ENCODE measurements at places on chromosomes 12 and 14.

DNA sequence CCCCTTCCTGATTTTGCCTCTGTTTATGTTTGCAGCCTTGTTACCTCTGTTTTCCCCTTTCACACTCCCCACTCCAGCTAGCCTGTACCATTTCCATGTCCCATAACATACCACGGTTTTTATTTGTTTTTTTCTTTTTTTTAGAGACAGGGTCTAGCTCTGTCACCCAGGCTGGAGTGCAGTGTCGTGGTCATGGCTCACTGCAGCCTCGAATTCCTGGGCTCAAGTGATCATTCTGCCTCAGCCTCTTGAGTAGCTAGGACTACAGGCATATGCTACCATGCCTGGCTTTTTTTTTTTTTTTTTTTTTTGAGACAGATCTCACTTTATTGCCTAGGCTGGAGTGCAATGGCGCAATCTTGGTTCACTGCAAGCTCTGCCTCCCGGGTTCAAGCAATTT lies 18.4 kb upstream of the SAMD4A start:
- H3K4me3 ChIP-seq, result no peak overlapping the region
- DNase-seq, result no peak
- H3K36me3 ChIP-seq, result no peaks in the 10 kb centered on the region
- H3K27ac ChIP-seq, result no peak overlapping the region

GRCh38 chr12:46546634-46547273 lies 174.2 kb upstream of the SLC38A2 start:
- no peaks in the 10 kb centered on the region for H3K27me3 ChIP-seq
- H3K36me3 ChIP-seq, result no peaks in the 10 kb centered on the region
- H3K4me3 ChIP-seq, result no peak overlapping the region
- no peak overlapping the region for H3K27ac ChIP-seq
- DNase-seq, result no peak
- H3K4me1 ChIP-seq, result no peaks in the 10 kb centered on the region

DNA sequence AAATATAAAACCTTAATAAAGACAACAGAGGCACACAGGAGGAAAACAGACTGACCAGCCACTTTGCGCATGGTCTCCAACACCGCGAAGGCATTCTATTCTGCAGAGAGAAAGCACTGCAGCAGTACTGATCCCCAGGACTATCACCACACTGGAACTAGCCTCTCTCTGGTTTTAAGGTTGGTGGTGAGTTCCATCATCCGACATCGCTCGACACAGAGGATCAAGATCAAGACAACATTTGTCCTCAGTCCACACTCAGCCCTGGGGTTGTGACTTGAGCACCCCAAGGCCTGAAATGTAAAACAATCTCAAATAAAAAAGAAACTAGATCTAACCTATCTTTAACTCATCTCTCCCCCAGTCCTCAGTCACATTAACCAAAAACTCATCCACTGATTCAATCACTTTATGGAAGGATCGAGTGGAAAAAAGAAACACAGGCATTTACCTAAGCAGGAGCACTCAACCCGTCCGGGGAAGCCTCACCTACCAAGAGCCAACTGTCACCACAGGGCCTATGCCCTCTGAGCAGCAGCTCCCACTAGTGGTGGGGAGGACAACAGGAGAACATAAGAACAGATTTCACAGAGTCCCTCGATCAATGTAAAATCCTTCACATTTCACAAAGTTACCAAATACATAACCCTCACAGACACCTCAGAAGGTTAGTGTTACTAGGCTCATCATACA lies 17.7 kb downstream of the STXBP6 start:
- H3K4me1 ChIP-seq, result no peaks in the 10 kb centered on the region
- H3K27me3 ChIP-seq, result no peaks in the 10 kb centered on the region
- H3K27ac ChIP-seq, result no peak overlapping the region
- no peaks in the 10 kb centered on the region for H3K36me3 ChIP-seq

DNA sequence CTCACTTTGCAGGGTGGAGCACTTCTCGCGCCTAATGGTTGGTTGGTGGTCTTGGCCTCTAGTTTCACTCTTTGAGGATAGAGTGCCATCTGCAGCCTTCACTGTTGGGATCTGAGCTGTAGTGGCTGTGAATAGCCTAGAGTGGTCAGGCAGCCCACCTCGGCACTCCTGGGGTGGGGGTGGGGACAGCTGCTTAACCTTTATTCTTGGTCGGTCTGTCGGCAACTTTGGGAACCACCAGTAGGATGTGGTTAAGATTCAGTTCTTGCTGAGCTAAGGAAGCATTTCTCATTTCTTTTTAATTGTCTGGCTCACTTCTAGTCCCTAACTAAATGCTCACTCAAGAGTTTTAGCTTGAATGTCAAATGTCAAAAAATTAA lies 21.1 kb downstream of the TMBIM6 start:
- no peak overlapping the region for H3K27ac ChIP-seq
- H3K4me3 ChIP-seq, result no peak overlapping the region
- peaks cover 34% of the 10 kb centered on the region for H3K36me3 ChIP-seq
- no peaks in the 10 kb centered on the region for H3K4me1 ChIP-seq
- no peaks in the 10 kb centered on the region for H3K27me3 ChIP-seq

GRCh38 chr14:88228522-88229236 lies 94.4 kb downstream of the KCNK10 start:
- no peak overlapping the region for H3K27ac ChIP-seq
- DNase-seq, result no peak
- no peaks in the 10 kb centered on the region for H3K36me3 ChIP-seq
- H3K27me3 ChIP-seq, result no peaks in the 10 kb centered on the region
- H3K4me1 ChIP-seq, result no peaks in the 10 kb centered on the region

DNA sequence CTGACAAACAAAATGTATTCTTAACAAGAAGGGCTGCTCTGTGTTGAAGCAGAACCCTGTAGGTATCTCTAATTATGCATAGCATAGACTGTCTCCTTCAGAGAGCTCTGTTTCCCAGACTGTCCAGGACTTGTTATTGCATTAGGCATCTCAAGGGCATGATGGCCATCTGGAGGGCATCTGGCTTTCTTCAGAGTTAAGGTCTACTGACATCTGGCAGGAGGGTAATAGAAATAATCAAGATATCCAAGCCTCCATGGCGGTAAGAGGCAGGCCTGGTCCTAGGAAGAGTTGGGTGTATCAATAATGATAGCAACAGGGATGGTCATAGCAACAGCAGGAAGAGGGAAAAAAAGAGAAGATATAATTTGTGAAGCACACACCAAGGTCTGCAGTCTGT lies 161.2 kb downstream of the TTC8 start:
- no peak overlapping the region for H3K4me3 ChIP-seq
- H3K27me3 ChIP-seq, result no peaks in the 10 kb centered on the region
- no peaks in the 10 kb centered on the region for H3K4me1 ChIP-seq
- H3K36me3 ChIP-seq, result no peaks in the 10 kb centered on the region
- no peak overlapping the region for H3K27ac ChIP-seq

- no peaks in the 10 kb centered on the region for H3K36me3 ChIP-seq
- no peaks in the 10 kb centered on the region for H3K4me1 ChIP-seq
- no peaks in the 10 kb centered on the region for H3K27me3 ChIP-seq
- no peak for DNase-seq
These were observed 600.8 kb upstream of the SEL1L start for GRCh38 chr14:82134411-82134810.

DNA sequence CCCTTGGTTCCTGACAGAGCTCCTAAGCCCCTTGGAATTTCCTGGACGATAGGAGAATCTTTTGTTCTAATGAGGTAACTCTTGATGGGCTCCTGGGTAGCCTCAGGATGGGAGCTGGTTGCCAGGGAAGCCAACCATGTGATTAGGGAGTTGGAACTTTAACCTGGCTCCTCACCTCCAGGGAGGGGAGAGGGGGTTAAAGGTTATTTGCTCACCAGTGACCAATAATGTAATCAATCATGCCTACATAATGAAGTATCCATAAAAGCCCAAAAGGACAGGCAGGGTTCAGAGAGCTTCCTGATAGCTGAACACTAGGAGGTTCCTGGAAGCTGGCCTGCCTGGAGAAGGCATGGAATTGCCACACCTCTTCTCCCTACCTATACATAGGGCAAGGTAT lies 6.2 kb upstream of the CNOT2 start:
- no peaks in the 10 kb centered on the region for H3K36me3 ChIP-seq
- H3K27me3 ChIP-seq, result no peaks in the 10 kb centered on the region
- DNase-seq, result peak; percentile 74
- peak overlapping the region; percentile 36 for H3K27ac ChIP-seq

DNA sequence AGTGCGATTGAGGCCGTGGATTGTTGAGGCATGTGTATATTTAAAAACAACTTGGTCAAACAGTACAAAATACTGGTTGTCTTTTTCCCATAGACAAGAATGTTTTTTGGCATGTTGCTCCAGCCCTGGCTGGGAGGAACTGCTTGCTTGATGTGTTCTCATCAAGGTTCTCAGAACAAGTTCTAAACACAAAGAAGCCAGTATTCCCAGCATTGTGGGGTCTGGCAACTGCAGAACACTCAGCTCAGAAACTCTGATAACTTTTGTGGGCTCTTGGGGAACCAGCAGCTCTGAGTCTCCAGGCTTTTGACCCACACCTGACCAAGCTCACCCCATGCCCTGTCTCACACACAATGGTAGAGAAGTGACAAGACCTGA lies 27.1 kb upstream of the DICER1 start:
- no peak overlapping the region for H3K4me3 ChIP-seq
- no peak overlapping the region for H3K27ac ChIP-seq
- H3K27me3 ChIP-seq, result no peaks in the 10 kb centered on the region
- no peak for DNase-seq
- H3K4me1 ChIP-seq, result no peaks in the 10 kb centered on the region
- H3K36me3 ChIP-seq, result no peaks in the 10 kb centered on the region

DNA sequence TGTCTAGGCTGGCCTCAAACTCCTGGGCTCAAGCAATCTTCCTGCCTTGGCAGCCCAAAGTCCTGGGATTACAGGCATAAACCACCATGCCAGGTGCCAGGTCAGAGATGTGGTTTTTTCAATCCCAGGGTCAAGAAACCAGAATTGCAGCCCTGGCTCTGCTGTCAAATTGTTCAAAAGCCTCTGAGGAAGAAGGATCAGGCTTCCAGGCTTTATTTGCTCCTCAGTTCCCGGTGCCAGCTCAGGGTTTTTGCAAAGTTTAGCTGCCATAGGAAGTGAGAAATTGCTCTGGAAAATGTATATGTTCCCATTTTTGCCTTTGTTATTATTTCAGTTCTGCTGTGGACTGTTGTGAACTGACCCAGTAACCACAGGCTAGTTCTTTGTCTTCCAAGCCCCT lies 28.7 kb downstream of the WNT5B start:
- no peak overlapping the region for H3K4me3 ChIP-seq
- H3K27me3 ChIP-seq, result no peaks in the 10 kb centered on the region
- H3K27ac ChIP-seq, result no peak overlapping the region
- no peak for DNase-seq
- H3K4me1 ChIP-seq, result no peaks in the 10 kb centered on the region
- H3K36me3 ChIP-seq, result no peaks in the 10 kb centered on the region

DNA sequence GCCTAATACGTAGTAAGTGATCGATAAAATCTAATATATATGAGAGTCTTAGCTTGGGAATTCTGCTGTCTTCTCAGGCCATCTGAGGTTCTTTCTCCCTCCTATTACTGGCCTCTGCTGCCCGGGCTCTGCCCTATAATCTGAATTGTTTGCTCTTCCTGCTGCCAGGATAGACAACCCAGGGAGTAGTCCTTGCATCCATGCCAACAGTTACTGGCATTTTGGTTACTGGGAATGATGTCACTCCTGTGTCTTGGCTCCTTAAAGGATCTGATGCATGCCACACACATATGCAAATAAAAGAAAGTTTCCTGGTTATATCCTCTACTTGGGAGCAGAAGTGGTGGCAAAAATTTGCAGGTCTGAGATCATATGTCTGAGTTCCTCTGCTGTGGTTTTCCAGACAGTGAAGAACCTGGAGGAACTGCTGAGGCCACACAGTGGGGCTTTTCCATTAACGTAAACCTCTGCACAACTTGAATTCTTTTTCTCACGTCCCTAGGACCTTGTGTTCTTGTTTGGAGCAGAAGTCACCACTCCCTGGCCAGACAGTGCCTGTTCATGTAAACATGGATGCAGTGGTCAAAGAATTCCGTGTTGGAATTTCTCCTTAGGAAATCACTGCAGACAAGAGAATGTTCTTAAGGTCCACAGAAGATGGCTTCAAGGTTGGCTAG lies 320.6 kb upstream of the TBX3 start:
- no peak overlapping the region for H3K27ac ChIP-seq
- no peaks in the 10 kb centered on the region for H3K27me3 ChIP-seq
- no peak for DNase-seq
- H3K4me3 ChIP-seq, result no peak overlapping the region
- H3K36me3 ChIP-seq, result no peaks in the 10 kb centered on the region

- no peak overlapping the region for H3K27ac ChIP-seq
- H3K4me3 ChIP-seq, result no peak overlapping the region
- H3K36me3 ChIP-seq, result no peaks in the 10 kb centered on the region
- no peak for DNase-seq
These were observed 195.7 kb downstream of the RBM19 start for GRCh38 chr12:113770389-113770865.

DNA sequence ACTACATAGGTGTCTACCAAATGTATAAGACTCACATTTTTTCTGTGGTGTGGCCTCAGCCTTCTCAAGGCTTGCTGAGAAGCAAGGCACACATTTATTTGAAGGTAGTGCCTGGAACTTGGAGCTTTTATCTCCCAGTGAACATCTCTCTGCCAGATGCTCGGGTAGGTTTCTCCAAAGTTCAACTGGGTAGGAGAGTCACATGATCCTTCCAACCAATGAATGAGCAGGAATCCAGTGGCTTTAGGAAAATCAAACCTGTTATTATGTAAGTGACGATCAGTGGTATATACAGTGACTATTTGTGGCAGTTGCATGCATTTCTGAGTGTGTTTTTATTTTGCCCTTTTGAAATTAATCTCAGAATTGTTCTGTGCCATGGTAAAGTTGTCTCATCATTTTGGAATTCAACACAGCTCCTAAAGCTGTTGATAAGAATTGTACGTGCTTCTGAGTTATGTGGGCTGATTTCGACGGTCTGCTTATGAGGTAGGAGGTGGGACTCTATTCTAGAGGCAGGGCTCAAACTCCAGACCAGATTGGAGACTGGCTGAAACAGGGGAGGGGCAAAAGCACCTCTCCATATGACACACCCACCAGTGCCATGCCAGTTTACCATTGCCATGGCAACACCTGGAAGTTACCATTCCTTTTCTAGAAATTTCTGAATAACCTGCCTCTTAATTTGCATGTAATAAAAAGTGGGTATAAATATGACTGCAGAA lies 57.6 kb downstream of the EID3 start:
- H3K27me3 ChIP-seq, result no peaks in the 10 kb centered on the region
- H3K27ac ChIP-seq, result no peak overlapping the region
- H3K36me3 ChIP-seq, result no peaks in the 10 kb centered on the region
- peak; percentile 33 for DNase-seq

GRCh38 chr14:35821564-35822411 lies 4.3 kb upstream of the BRMS1L start:
- no peaks in the 10 kb centered on the region for H3K27me3 ChIP-seq
- peak; percentile 51 for DNase-seq
- no peaks in the 10 kb centered on the region for H3K36me3 ChIP-seq
- no peaks in the 10 kb centered on the region for H3K4me1 ChIP-seq

- DNase-seq, result no peak
- H3K36me3 ChIP-seq, result no peaks in the 10 kb centered on the region
- H3K4me1 ChIP-seq, result no peaks in the 10 kb centered on the region
- H3K27me3 ChIP-seq, result no peaks in the 10 kb centered on the region
- H3K27ac ChIP-seq, result no peak overlapping the region
These were observed 46.6 kb downstream of the CALM1 start for GRCh38 chr14:90443161-90444076.
